ENCODE measurements at places on chromosomes 12 and 14.

- no peak for DNase-seq
These were observed 186.6 kb upstream of the DIO3 start for GRCh38 chr14:101374373-101375338.

DNA sequence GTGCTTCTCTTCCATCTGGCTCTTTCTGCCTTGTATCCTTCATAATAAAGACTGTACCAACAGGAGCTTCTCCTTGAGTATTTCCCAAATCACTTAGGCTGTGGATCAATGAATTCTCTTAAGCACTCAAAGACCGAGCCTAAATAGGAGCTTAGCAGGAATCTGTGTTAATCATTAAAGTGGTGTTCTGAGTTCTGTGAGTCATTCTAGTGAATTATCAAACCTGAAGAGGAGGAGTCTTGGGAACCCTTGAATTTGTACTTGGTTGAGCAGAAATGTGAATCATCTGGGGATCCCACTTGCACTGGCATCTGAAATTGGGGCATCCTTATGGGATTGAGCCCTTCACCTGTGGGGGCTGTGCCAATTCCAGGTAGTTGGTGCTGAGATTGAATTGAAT, 946.2 kb downstream of the BCL11B start:
- no peak for DNase-seq

- no peak for DNase-seq
These were observed 10.2 kb upstream of the GPX2 start for GRCh38 chr14:64952598-64953309.

GRCh38 chr14:79090641-79091180, 920.5 kb downstream of the NRXN3 start:
- DNase-seq = no peak

- DNase-seq = no peak
These were observed 10.0 kb downstream of the SLC6A13 start for GRCh38 chr12:252636-253035.

DNA sequence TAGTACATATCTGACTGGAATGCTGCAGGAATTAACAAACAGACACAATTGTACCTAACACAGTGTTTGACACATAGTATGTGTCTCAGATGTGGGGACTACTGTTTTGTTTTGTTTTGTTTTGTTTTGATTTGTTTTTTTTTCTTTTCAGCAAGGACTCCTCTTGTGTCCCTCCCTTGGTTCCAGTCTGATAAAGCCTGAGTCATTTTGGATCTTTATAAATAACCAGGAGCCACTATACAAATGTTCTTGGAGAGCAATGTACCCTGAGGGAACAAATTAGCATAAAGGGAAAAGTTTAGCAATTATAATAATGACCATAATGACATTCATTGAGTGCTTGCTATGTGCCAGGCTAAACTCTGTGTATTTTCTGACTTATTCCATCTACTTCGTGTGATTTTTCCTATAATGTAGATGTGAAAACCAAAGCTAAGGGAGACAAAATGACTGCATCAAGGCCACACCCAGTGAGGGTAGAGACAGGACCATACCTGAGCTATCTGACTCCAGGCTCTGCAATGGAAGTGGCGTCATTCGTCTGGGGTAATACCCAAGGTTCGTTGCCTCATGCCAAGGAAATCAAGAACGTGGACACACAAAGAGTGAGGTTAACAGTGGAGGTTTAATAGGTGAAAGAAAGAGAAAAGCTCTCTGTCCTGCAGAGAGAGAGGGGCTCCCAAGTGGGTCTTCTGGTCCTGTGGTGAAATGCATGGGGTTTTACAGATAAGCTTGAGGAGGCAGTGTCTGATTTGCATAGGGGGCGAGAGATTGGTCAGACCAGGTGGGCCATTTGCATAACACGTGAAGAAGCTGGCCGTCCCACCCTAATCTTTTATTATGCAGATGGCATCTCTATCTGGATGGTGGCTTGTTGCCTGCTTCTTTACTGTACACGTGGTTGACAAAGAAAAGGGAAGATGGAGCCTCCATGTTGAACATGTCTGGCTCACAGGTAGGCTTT, 285.5 kb upstream of the SFSWAP start:
- no peak for DNase-seq

- DNase-seq = no peak
These were observed 82.4 kb upstream of the DIO3 start for GRCh38 chr14:101478796-101479410.

DNA sequence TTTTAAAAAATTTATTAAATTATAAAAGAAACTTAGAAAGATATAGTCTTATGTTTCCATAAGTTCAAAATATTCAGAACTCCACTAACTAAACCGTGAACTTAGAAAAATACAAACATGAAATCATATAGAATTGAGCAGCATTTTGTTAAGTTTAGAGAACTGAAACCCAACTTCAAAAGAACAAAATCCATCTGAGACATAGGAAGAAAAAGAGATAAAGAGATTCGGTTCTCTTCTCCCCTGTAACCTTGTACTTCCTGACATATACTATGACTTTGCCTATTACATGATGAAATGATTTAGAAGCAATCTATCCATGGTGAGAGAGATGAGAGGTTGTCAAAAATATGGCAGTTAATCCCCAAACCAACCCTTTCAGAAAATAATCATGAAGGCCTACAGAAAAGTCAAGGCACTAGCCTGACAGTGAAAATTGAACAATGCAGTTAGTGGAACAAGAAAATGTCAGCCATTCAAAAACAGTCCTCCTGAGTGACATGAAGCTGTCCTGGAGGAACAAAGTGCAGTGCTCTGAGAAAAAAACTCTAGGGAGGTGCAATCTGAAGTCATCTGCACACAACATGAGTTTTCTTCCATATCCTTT, 44.0 kb downstream of the C12orf50 start:
- no peak for DNase-seq

Data from right cardiac atrium (tissue), 5 donors.